ENCODE measurements at places on chromosomes 12 and 14.

- no peak for DNase-seq
These were observed 9.1 kb downstream of the NFATC4 start for GRCh38 chr14:24377126-24377525.

- DNase-seq = no peak
These were observed 72.0 kb downstream of the ALX1 start for GRCh38 chr12:85352016-85352415.

DNA sequence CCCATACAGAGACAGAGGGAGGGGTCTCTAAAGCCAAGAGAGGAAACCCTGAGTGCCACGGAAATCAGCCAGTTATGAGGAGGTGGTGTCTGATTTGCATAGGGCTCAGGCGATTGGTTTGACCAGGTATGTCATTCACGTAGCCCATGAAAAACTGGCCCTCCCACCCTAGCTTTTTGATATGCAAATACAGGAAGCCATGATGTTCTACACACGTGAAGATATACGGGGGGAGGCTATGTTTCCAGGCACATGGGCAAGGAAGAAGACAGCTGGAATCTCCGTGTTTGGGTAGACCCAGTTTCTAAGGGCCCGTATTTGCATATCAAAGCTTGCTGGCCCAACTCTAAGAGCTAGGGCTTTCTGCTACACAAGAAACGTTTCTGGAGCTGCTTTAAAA is 717.8 kb upstream of the SEL1L start:
- no peak for DNase-seq

- DNase-seq = no peak
These were observed 11.5 kb downstream of the FICD start for GRCh38 chr12:108526482-108527165.

DNA sequence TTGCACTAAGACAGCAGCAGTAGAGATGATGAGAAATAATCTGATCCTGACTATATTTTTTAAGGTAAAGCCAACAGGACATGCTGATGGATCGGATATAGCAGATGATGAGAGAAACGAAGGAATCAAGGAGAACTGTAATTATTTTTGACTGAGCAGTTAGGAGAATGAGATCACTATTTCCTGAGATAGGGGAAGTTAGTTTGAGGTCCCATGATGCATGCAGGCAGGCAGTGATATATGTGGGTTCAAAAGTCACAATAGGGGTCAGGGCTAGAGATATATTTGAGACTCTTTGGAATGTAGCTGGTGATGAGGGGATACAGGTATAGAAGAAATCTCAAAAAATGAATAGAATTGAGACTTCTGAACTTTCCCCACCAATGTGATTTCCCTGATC is 107.6 kb downstream of the GTF2A1 start:
- no peak for DNase-seq

- no peak for DNase-seq
These were observed 33.3 kb upstream of the MSI1 start for GRCh38 chr12:120402217-120402616.

- no peak for DNase-seq
These were observed 683.4 kb downstream of the SLC16A7 start for GRCh38 chr12:60279221-60279620.

- peak; percentile 95 for DNase-seq
These were observed 45.7 kb upstream of the OTX2 start for GRCh38 chr14:56855891-56856461.

- no peak for DNase-seq
These were observed 39.4 kb downstream of the SH2B3 start for GRCh38 chr12:111444925-111445725.

- peak; percentile 65 for DNase-seq
These were observed 105.8 kb downstream of the PAH start for GRCh38 chr12:102811110-102811737.

DNA sequence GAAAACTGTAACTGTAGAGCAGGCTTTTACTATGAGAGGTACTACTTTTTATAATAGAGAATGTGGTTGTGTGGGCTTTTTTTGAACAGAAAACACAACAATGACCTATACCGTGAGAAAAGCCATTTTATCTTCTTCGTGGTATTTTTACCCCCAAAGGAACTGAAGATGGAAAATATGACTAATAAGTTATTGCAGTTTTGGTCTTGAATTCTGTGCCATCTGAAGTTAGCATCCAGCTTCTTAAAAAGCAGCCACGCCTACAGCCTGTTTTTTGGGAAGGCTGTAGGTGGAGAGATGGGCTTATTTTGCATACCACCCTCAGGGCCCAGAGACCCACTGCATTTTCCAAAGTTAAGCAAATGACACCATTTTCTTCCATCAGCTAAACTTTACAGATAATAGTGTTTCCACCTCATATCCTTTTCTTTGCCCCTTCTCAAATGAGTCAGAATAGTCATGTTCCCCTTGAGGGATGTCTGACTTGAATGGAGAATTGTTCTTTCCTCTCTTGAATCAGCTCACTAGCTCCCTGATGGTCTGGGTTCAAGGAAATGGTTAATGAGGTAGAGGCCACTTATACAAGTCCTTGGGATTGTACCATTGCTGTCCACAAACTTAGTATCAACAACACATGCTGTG is 53.0 kb downstream of the TBC1D30 start:
- no peak for DNase-seq

- no peak for DNase-seq
These were observed 29.9 kb downstream of the SRRM4 start for GRCh38 chr12:119011231-119011630.

DNA sequence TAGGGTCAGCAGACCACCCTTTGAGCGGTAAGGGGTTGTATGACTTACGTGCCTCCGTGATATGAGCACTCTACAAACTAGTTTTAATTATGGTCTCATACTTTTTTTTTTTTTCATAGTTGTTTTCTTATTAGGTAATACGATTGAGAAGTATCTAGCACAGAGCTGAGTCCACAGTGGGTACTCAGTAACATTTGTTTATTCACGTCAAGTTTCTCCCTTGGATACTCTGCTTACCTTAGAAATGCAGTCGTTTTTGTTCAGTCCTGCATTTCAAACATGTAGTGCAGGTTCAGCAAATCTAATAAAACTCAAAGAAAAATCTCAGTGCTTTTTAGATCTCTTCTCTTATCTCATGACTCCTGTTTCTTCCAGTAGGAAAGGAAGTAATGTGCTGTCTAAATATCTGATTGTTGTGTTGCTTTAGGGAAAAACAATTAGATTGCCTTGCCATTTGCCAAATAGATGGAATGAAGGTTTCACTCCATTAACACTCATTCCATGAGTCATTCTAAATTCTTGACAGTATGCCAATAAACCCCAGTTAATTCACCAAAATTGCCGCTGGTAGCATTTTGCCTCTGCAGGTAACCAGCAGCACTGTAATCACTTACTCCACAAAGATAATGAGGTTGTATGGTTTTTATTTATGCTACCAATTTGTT is 118.9 kb downstream of the PTCSC3 start:
- DNase-seq = no peak

- no peak for DNase-seq
These were observed 581.9 kb downstream of the VRK1 start for GRCh38 chr14:97379091-97379531.

DNA sequence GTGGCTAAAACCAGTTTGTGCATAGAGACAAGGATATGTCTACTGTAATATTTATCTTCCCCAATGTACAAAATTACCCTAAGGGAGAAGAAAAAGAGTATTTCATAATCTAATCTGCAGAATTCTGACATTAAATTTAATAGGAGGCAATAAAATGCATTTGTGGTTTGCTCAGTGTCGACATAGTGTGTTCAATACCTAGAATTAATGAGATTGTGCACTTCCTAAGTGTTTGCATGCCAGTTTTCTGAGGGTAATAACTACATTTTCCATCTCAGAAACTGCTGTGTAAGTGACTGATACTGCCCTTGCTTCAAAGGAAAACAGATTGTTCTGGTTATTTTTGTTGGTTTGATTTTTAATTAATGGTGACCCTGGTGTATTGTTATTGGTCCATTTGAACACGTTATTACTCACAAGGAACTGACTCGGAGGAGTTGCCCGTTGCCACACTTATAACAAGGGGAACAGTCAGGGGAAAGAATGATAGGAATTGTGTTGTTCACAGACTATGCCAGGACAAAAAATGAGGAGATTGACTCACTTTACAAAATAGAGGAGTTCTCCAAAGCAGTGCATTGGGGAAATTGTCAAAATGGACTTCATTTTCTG is 960.3 kb upstream of the TMEM132C start:
- no peak for DNase-seq

DNA sequence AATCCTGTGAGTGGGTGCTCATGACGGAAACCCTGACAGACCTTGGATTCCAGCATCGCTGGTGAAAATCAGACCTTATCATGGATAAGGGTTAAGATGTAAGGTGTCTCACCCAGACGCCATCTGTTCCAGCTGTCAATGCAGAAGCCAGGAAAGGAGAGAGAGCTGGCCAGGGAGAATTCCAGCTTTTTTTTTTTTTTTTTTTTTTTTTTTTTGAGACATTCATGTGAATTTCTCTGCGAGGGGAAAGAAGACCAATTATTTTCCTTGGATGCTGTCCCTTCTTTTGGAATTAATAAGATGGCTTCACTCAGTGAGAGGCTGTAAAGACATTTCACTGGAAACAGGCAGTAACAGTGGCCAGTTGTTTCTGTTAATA is 1.8 kb downstream of the TRAF3 start:
- no peak for DNase-seq

DNA sequence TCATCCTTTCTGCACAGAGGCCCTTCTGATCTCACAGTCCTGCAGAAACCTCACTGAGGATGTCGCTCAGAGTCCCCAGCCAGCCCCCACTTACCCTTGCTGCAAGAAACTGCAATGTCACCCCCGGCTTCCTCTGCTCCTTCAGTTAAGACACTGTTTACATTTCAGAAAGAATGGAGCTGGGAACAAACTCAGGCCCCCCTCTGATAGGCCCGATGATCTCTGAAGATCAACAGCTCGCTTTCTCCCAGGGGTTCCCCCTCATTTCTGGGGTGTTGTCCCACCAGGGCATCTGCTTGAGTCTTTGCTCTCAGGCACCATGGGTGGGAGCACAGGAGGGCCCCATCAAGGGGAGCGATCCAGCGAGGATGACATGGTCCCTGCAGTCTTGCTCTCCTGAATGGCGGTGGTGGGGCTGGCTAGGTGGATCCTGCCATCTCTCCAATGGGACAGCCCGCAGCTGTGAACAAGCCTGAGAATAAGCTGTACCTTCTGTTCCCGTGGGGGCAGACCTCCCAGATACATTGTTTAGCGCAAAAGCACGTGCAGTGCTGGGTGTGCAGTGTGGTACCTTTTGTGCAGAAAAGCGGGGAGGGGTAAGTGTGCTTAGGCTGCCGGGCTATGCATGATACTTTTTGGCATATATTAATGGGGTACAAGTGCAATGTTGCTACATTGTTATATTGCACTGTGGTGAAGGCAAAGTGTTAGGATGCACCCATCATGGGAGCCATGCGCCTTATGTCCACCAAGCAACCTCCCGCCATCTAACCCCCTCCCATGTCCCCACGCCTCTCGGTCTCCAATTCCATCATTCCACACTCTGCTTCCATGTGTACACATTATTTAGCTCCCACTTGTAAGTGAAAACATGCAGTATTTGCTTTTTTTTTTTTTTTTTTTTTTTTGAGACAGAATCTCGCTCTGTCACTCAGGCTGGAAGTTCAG is 6.7 kb upstream of the NCOR2 start:
- no peak for DNase-seq

GRCh38 chr12:52259657-52260243 is 14.7 kb upstream of the KRT86 start:
- no peak for DNase-seq

- DNase-seq = peak; percentile 17
These were observed 12.5 kb downstream of the SYT10 start for GRCh38 chr12:33427071-33427470.

- DNase-seq = peak; percentile 27
These were observed 1.7 kb upstream of the SMOC1 start for GRCh38 chr14:69877492-69877891.

DNA sequence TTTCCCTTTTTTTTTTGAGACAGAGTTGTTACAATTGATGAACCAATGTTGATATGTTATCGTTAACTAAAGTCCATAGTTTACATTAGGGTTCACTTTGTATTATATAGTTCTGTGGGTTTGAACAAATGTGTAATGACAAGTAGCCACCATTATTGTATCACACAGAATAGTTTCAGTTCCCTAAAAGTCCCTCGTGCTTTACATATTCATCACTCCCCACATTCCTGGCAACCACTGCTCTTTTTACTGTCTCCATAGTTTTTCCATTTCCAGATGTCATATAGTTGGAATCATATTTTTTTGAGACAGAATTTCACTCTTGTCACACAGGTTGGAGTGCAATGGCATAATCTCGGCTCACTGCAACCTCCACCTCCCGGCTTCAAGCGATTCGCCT is 12.5 kb downstream of the HSD17B6 start:
- DNase-seq = no peak

DNA sequence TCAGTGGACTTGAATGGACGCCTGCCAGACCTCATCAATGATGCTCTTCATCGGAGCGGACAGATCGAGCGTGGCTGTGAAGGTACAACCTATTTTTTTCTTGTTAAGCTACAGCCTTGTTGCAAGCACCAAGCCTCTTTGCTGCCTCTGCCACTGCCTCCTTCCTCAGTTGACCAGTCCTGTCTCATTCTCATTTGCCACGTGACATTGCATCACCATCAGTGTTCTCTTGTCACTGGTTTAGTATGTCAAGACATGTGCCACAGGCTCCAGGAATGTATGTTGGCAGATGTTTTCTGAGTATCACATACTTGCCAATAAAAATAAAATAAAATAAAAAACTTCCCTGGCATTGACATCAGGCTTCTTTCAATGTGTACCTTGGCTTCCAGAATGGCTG is 798.1 kb downstream of the NRXN3 start:
- no peak for DNase-seq

- DNase-seq = no peak
These were observed 33.1 kb downstream of the DAAM1 start for GRCh38 chr14:59221568-59221967.

GRCh38 chr14:92625213-92625612 is 111.6 kb downstream of the RIN3 start:
- DNase-seq = no peak

GRCh38 chr12:49367381-49368239 is at the start of gene SPATS2:
TSS of gene SPATS2 (plus strand) at chr12:49367462. CDS start at chr12:49461013, 93,551 bp downstream.
- DNase-seq = peak; percentile 40

DNA sequence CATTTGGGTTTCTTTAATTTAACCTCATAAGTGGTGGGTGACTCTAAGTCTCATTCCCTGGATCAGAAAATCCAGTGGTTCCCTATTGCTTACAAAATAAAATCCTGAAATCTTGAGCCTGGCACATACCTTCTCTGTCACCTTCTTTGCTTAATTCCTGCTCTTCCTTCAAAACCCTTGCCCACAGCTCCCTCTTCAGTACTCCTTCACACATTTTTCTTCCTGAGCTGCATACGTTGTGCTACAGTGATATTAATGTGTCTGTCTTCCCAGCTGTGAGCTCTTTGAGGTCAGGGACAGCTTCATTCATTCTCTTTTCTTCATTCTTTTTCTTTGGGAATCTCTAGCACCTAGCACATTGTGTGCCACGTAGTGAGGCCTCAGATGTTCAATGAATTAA is 9.5 kb downstream of the TSPAN11 start:
- no peak for DNase-seq

GRCh38 chr12:132698341-132698740 is 11.0 kb downstream of the PXMP2 start:
- DNase-seq = no peak

- DNase-seq = no peak
These were observed 8.3 kb upstream of the CCND2 start for GRCh38 chr12:4265280-4265679.

Measured in NCI-H748 treated with DMSO at 0.1 percent for 48 hours (cell line).